ENCODE measurements at places on chromosomes 4 and X.

DNA sequence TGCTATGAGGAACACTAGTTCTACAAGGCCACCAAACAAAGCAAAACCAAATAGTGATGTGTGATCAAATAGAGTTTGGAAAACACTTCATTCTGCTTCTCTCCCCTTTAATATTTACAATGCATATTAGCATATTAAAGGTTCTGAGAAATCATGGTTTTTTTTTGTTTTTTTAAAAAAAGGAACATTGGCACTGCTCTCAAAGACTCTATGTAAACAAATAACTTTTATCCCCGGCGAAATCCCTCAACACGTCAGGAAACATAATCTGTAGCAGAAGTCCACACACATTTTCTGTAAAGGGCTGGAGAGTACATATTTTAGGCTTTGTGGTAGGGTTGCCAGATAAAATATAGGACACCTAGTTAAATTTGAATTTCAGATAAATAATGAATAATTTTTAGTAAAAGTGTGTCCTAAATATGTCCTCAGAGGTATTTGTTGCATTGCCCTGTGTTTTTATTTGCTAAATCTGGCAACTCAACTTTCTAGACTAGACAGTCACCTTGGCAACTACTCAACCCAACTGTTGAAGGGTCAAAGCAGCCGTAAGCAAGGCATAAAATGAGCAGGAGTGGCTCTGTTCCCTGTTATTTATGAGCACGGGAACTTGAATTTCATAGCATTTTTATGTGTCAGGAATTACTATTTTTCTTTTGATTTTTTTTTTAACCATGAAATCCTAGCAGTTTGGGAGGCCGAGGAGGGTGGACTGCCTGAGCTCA is 8.6 kb downstream of the SPATA4 start:
- DNase-seq = no peak

- no peak for DNase-seq
These were observed 163.4 kb downstream of the PDGFRA start for GRCh38 chr4:54392479-54392878.

- DNase-seq = no peak
These were observed 234.0 kb downstream of the SPOCK3 start for GRCh38 chr4:167000141-167000852.

- no peak for DNase-seq
These were observed 214.6 kb downstream of the ENOX2 start for GRCh38 chrX:130688360-130688759.

- no peak for DNase-seq
These were observed 15.8 kb downstream of the PLK4 start for GRCh38 chr4:127896528-127896927.

DNA sequence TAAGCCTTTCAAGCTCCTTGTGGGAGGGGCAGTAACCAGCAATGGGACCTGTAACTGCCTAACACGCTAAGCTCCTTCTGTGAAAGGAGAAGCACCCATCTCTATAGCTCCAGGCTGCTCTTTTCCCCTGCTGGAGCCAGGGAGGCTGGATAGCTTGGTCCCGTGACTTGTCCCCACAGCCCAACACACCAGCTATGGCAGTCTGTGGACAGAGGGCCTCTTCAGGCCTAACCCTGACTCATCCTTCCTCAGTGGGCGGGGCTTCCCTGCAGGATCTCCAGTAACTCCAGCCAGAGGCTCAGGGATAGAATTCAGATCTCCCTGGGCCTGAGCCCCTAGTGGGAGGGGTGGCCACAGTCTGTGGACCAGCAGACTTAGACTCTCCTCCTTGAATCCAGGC is 1290.1 kb downstream of the PCDH7 start:
- DNase-seq = no peak

GRCh38 chrX:41153448-41153847 is 68.2 kb downstream of the USP9X start:
- no peak for DNase-seq

DNA sequence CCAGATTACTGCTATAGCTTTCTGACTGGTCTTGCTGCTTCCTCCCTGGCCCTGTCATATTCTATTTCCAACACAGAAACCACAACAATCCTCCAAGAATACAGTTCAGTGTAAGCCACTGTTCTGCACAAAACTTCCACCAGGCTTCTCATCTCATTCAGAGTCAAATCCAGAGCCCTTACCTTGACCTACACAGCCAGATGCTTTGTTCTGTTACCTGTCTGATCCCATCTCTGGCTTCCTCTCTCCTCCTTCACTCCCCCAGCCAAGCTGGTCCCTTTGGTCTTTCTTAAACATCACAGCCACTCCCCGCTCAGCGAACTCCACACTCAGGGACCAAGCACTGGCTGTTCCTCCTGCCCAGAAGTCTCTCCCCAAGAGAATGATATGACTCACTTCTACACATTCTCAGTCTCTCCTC is 84.8 kb upstream of the BMP2K start:
- DNase-seq = no peak

DNA sequence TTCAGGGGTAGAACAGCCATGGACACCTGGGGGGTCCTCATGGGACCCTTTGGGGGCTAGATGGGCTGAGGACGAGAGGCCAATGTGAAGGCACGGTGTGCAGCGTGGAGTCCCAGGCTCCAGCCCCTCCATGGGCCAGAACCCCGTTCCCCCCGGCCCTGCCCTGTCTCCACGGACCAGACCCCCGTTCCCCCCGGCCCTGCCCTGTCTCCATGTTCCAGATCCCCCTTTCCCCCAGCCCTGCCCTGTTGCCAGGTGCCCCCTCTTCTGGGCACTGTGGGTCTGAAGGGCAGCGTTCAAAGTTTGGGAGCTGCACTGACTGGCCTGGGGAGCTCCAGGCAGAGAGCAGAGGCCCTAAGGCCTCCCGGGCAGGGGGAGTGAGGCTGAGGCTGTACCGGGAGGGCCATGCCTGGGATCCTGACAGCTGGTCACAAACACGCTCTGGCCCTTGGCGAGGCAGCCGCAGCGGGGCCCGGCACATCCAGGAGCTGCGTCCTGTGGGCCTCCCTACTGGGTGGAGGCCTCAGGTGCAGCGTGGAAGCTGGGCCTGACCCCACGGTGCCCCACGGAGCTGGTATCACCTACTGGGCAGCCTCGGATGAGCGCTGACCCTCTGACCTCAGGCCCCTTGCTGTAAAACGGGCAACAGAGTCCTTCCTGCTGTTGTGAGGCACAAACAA is 8.9 kb downstream of the DGKQ start:
- DNase-seq = no peak

DNA sequence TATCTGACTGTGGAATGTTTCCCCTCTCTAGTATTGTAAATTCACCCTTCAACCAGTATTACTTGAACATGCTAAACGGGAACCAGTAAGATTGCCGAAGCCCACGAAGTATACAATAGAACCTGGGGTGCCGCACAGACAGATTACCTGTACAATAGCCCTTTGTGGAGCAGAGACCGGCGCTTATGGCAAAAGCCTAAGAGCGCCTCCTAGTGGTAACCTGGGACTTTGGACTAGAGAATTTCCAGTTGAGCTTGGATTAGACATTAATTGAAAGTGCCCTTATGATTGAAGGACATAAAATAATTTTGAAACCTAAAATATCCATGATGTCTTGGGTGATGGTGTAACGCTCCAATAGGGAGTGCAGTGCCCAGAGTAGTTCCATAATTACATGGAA is 14.1 kb downstream of the ZNF157 start:
- DNase-seq = no peak

GRCh38 chr4:6076391-6076790 is 58.2 kb upstream of the C4orf50 start:
- DNase-seq = no peak

DNA sequence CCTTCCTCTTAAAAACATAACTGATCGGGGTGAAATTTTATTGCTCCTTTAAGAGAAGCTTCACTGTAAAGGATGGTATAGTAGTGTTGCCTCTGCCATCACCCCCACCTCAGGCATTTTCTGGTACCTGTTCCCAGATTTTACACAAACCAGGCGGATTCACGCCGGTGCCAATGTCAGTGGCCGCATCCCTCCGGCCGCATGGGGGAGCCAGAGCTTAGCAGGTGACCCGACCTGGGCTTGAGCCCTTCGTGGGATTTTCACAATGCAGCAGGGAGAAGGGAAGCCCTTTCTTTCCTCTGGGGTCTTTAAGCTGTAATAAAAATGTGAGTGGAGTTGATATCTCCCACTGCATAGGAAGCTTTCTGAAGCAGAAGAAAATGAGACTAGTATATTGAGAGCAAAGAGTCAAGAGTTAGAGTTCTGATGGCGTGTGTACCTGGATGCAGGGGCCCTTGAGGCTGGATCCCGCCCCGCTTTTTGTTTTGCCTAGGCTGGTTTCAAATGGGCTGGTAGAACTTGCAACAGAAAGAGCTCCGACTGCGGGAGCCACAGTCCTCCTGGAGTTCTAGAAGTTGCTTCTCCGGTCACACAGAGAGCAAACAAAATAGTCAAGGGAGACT is 59.4 kb downstream of the POLR2B start:
- DNase-seq = no peak

DNA sequence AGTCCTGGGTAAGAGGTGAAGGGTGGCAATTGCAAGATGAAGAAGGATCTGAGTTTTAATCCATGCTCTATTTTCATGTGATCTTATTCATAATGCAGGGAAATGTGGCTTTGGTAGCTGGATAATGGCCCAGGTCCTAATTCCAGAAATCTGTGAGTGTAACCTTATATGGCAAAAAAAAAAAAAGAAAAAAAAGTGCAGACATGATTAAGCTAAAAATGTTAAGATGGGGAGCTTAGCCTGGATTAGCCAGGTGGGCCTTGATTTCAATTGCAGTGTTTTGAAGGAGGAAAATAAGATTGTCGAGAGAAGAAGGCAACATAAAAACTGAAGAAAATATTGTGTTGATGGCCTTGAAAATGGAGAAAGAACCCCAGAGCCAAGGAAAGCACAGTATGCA is 867.7 kb upstream of the HS3ST1 start:
- DNase-seq = no peak

Measured in GM04503 (cell line).